ENCODE measurements at places on chromosomes 4 and X.
A peak's percentile ranks its signal among the peaks of the same experiment; 100 is the strongest.

GRCh38 chr4:111269439-111269838 lies 646.6 kb upstream of the PITX2 start:
- DNase-seq = no peak

- no peak for DNase-seq
Measured at GRCh38 chr4:17787315-17787714, 5.9 kb upstream of the FAM184B start.

DNA sequence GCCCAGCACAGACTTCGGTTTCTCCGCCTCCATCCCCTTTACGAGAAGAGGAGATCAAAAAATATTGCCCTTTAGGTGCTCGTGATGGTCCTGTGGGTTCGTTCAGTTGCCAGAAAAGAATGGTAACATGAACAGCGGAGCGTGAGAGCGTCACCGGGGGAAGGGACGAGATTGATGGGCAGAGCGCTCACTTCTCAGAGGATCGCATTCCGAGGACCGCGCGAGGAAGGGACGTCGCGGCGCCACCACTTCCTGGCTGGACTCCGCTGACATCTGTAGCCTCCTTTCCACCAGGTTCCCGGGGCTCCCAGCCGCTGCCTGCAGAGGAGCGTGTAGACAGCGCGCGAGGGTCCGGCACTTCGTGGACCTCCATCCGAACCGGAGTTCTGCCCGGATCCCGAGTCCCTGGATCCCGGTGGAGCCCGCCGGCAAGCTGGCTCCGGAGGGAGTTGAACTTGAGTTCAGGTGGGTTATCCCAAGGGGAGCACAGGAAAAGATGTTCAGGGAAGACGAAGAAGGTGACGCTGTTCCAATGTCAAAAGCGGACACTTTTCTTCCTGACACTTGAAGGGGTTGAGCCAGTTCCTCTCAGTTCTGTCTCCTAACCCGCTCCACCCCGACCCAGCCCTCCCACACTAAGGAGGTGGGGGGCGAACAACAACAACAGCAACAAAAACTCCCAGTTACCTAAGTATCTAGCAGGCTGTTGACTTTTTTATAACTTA lies 484 bp downstream of the GALNTL6 start:
- DNase-seq = peak; percentile 48

DNA sequence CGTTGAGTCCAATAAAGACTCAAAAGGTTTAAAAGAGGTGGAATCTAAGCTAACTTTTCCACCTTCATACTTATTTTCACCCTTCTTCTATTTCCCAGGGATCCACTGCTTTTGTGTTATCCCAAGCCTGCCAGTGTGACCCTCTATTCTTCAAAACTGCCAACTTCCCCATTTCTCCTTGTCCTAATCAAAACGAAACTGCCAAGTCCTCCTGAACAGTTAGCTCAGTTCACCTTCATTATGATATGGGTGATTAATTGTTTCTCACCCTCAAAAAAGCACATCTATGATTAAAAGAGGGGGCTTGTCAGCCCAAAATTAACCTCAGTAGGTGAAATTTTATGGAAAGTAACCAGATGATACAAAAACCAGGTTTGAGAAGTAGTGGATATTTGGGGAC lies 108.4 kb downstream of the GUCY2F start:
- DNase-seq = no peak

DNA sequence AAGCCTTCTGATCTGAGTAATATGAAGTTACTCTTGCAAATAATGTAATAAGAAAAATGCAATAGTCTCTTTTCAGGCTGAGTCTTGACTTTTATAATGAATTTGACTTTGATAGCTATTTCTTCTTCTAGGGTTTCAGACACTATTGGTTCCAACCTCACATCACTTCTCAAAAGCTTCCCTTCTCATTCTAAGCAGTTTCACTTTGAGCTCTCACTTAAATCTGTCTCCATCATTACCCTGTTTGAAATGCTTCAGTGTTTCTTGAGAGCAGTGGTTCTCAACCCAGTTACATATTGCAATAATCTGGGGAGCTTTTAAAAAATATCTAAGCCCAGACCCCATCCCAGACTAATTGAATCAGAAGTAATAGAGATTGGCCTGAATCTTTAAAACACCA lies 40.5 kb upstream of the BMP2K start:
- DNase-seq = no peak

DNA sequence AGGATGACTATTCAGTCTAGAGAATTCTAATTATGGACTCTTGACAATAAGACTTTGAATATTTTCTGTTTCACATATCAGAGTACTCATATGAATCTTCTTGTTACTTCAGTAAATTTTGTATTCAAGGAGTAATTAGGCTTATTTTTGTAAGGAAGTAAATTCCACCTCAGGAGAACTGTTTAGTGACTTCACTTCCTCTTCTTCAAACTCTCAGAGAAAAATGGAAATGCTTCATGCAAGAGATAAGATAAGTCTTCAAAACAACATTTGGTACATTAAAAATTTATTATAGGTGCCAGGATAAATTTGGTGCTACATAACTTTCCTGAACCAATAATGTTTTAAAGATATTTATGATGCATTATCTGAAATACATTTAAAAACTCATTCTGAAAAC lies 1421.9 kb downstream of the PCDH7 start:
- no peak for DNase-seq

DNA sequence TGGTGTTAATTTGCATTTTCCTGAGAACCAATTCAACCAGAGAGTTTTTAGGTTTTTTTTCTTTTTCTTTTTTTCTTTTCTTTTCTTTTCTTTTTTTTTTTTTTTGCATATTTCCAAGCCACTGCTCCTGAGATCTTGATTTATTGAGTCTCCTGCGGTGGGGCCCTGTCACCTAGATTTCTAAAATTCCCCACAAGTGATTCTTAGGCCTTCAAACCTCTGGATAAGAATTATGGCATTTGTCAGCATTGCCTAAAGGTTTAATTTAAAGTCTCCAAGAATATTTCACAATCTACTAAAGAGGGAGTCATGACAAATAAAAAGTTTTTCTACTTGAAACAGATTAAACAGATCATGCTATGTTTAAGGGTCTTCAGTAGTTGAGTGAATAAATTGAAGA lies 84.9 kb downstream of the GAB1 start:
- DNase-seq = no peak

- DNase-seq = no peak
Measured at GRCh38 chr4:58962424-58962823, 1852.2 kb upstream of the IGFBP7 start.

- no peak for DNase-seq
Measured at GRCh38 chr4:32684160-32684559, 1964.0 kb downstream of the PCDH7 start.

- peak; percentile 30 for DNase-seq
Measured at GRCh38 chr4:70651864-70652506, 14.3 kb downstream of the JCHAIN start.

DNA sequence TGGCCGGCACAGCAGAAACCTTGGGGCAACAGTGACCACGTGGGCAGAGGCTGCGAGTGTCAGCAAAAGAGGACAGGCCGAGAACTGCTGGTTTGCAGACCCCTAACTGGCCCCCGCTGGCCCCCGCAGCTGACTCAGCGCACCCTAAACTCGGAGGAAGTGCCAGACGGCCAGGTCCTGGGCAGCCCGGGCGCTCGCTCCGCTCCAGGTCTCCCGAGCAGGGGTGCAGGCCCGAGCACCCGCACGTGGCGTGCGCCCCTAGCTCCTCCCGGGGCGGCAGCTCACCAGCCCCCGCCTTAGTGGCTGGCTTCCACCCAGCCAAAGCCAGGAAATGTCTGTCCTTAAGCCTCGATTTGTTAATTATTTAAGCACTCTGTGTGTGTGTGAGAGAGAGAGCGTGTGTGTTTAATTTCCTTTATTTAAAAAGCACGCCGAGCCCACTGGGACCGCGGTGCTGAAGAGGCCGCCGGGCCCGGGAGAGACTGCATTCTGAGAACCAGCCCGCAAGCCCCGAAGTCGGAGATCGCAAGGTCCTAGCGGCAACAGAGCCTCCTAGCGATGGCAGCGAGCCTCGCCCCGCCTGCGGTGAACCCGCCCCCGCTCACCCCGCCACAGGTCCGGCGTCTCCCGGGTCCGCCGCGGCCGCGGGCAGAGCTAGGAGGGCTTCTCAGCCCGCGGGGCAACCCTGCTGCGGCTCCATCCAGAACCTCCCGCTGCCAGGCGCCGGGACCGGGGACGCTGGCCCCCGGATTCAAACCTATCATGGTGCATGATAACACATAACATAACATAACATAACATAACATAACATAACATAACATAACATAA lies 45.9 kb upstream of the CDKN2AIP start:
- DNase-seq = peak; percentile 87

GRCh38 chr4:74583089-74583700 lies 138.3 kb downstream of the AREG start:
- no peak for DNase-seq

DNA sequence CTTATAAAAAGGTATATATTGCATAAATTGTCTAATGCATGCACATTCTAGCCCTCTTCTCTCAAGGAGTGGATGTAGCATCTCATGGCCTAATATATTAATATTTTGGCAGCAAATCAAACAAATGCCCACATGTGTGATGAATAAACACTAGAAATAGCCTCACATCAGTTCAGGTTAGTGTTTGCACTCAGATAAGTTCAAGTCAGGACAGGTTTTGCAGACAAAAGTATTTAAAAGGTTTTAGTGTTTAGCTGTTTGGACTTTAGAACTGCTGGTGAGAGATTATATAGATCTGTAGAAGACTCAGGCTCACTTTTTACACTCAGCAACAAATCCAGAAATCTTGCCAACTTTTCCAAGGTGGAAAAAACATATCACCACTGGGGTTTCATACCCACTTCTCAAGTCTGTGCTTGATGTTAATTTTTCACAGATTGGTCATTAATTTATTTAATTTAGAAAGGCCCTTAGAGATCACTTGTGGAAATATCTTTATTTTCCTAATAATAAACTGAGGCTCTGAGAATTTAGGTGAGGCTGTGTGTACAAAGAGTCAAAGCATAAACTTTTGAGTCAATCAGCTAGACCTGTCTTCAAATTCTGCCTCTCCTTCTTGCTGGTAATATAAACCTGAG lies 362.6 kb downstream of the GASK1B start:
- DNase-seq = no peak

GRCh38 chrX:129540068-129540653 lies at the start of gene OCRL:
OCRL (plus strand) TSS chrX:129540259; CDS start chrX:129540440, 181 bp downstream.
- peak; percentile 84 for DNase-seq

GRCh38 chr4:147693218-147693617 lies 9.3 kb upstream of the PRMT9 start:
- DNase-seq = no peak

DNA sequence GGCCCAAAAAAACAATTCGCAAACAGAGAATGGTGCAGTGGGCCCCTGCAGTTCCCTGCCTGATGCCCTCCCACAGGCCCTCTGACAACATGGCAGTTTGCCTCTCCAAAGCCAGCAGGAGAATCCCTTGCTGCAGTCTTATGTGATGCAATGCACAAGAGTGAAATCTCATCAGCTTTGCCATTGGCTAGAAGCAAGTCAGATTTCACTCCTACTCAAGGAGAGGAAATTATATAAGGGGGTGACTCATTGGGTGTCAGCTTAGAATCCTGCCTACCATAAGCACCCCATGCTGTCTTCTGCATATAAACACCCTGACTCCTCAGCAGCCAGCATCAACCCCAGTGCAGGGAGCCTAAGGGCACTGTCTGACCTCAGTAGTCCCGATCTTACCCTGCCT lies 157.3 kb upstream of the LDB2 start:
- no peak for DNase-seq

DNA sequence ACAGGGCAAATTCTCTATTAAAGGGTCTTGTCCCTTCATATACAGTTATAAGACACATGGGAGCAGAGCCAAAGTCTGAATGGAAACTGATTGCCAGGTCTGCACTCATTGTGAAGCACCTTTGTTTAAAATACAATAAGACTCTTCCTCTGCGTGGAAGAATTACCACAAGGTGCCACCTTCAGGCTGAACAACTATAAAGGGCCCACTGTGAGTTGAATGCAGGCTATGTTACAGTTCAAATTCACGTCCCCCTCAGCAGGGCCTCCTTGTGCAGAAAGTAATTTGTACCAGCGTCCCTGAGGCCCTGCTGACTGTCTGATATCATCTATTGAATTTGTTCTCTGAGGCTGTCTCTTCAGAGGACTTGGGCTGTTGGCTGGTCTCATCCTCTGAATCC lies 225.8 kb upstream of the TEX13C start:
- DNase-seq = no peak

- no peak for DNase-seq
Measured at GRCh38 chr4:163167333-163167626, 590 bp upstream of the NAF1 start.

DNA sequence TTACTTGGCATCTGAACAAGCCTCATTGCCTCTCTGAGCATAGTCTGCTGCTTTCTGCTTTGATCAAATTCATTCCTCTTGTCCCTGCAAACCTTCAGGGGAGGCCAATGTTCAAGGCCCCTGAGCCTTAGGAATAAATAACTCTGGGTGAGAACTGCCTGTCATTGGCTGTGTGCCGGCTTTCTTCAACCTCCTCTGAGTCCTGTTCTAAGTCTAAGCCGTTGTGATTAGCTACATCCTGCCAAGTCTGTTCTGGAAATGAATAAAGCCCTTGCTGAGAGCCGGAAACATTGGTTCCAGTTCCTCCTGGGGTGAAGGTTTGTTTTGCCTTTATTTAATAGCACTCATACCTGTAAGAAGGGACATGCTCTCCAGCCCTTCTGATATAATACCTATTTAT lies 13.8 kb downstream of the RNF4 start:
- DNase-seq = no peak

GRCh38 chrX:19560611-19561010 lies 45.3 kb upstream of the MAP3K15 start:
- no peak for DNase-seq

DNA sequence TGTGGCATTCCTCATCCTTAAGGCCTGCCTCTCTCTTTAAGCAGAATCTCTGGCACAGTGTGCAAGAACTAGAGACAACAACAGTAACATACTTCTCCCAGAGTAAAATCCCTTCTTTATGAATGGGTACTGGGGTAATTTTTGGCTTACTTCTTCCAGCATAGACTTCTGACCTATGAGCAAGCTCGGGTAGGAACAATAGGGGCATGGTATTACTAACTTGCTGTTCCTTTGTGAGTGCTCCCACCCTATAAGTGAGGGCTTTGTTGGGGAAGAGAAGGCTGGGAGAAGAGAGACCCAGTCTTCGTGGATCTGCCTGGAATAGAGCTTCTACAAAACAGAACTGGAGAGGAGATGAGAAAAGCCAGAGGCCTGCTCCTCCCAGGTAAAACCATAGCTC lies 30.2 kb downstream of the CLDN2 start:
- DNase-seq = no peak

DNA sequence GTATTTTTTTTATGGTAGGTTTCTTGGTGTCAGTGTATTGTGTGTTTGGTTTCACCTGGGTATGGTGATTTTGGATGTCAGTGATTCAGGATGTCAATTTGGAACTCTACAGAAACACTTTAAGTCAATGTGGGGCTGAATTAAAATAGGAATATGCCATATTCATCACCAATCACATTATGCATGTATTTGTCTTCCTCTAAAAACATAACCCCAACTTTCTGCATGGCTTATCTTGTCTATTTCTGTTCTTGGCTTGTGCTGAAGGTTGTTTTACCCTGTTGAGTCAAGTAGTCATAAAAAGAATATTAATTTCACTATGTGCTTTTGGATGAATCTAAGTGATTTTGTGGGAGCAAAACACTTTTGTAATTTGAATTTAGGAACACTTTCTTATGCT lies 19.0 kb downstream of the ZNF721 start:
- no peak for DNase-seq
